ENCODE measurements at places on chromosomes 4 and X.

DNA sequence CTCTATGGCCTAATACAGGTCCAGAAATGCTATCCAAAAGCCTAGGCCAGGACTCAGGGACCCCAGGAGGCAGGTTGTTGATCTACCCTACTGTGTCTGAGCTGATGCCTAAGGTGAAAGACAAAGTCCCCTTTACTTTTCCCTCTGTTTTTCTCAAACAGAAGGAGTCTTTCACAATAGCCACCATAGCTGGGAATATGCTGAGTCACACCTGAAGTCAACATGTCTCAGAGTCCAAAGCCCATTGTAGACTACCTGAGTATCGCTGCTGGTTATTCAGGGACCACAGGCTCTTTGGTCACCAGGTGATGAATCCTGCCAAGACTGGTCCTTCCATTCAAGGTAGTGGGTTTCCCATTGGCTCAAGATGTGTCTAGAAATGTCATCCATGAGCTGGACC, 562.2 kb downstream of the ACTRT1 start:
- no peak for DNase-seq

GRCh38 chrX:13620207-13620606, 32.7 kb upstream of the TCEANC start:
- DNase-seq, result no peak

GRCh38 chr4:107647591-107647990, 72.4 kb downstream of the PAPSS1 start:
- no peak for DNase-seq

GRCh38 chrX:1394731-1395501, 3.0 kb upstream of the SLC25A6 start:
- DNase-seq, result no peak

- DNase-seq, result no peak
These were observed 819.3 kb downstream of the PCDH7 start for GRCh38 chr4:31539284-31540069.

GRCh38 chr4:7658341-7659204, 223.8 kb upstream of the PSAPL1 start:
- no peak for DNase-seq

All from testis (tissue), 5 donors.